ENCODE measurements at places on chromosomes 2 and 18.

- DNase-seq = no peak
Measured at GRCh38 chr2:50602636-50603327, 429.1 kb downstream of the NRXN1 start.

GRCh38 chr2:28751956-28752630 is 463 bp downstream of the PPP1CB start:
- DNase-seq = peak; percentile 27

DNA sequence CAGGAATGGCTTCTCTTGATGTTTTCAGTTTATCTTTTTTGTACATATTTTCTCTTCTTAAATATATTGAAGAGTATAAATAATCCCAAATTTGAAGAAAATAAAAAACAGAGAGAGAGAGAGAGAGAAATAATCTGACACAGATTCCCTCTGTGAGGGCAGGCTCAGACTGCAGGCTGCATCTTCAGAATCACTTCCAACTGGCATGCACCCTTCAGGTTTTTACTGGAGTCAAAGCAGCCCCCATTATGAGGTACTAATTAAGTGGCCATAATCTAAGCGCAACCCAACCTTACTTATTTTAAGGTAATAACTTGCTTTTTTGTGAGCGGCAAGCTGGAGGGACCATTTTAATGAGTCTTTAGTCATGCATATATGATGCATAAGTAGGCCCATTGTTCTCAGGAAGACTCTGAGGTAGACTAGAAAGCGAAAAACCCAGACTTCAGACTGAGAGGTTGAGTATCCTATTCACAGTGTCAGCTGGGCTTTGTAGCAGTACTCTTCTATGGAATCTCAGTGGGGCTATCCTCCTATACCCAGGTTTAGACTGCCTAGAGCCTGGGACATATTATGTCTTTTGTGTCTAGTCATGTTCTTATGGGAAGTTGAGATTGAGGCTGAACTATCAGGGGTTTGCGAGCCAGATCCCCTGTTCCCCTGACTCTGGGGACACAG is 167.4 kb downstream of the SP3 start:
- no peak for DNase-seq

DNA sequence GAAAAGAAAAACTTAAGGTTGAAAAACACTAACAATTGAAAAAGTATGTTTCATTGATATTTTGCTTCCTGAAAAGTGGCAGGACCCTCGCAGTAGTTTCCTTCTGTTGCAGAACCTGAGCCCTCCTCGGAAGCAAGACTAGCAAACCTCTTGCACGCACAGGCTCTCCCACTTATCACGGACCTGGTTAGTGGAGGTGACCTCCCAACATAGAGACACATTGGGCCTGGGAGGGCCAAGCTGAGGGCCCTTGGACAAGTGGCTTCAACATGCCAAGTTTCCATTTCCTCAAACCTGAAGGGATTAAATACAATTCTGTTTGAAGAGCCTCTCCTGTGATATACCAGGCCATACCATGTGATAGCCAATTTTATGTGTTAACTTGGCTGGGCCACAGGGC is 133.4 kb upstream of the AGAP1 start:
- DNase-seq = no peak

GRCh38 chr2:52222128-52222527 is 1190.2 kb upstream of the NRXN1 start:
- no peak for DNase-seq

DNA sequence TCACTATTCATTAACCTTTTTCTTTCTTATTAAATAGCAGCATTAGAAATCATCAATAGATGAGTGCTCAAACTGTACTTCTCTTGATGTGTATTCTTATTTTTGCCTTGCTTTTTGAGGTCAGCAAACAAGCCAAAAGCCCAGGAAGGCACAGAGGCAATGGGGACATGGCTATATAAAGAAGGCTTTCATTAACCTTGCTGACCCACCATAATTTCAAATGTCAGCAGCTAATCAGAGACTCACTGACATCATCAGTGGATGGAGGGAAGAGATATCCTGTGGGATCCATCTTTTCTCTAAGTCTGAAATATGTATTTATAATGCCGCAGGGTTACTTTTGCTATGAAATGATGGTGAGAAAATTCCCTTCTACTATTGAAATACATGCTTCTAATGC is 1162.8 kb upstream of the ACVR2A start:
- DNase-seq = no peak

DNA sequence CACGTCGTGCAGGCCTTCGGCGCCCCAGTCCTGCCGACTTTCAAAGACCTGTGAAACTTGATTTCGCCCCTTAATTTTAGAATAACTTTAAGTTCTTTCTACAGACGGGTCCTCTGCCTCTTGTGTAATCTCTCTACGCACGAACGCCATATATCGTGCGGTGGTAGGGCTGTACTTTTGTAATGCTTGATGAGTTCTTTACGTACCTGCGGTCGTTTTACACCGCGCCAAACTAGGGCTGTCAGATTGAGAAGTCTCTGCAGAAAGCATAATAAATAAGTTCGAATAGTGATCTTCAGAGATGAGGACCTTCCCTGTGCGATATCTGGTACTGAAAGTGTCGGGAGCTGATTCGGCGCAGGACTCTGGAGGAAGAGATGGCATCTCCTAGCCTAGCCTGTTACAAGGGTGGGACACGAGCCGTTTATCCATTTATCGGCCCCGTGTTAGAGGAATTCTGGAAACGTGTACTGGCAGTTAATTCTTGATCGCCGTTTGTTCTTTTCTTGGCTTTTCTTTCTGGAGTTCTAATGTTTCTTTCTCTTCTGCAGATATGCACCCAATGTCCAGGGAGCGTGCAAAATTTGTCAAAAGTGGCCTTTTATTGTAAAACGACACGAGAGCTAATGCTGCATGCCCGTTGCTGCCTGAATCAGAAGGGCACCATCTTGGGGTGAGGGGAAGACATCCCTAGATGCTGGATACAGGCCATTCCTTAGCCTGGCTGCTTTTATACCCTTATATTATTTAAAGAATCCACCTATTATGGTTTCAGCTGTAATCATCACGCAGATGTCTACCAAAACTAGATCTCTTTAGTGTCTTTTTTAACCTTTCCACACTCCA is 781 bp upstream of the SLC5A6 start:
- DNase-seq = peak; percentile 35

- no peak for DNase-seq
Measured at GRCh38 chr2:53632714-53633113, 134.9 kb upstream of the CHAC2 start.

- DNase-seq = no peak
Measured at GRCh38 chr2:154133823-154134222, 262.1 kb downstream of the GALNT13 start.

- DNase-seq = no peak
Measured at GRCh38 chr18:22086973-22087372, 82.4 kb upstream of the GATA6 start.

- no peak for DNase-seq
Measured at GRCh38 chr18:58761241-58761969, 90.1 kb downstream of the MALT1 start.

DNA sequence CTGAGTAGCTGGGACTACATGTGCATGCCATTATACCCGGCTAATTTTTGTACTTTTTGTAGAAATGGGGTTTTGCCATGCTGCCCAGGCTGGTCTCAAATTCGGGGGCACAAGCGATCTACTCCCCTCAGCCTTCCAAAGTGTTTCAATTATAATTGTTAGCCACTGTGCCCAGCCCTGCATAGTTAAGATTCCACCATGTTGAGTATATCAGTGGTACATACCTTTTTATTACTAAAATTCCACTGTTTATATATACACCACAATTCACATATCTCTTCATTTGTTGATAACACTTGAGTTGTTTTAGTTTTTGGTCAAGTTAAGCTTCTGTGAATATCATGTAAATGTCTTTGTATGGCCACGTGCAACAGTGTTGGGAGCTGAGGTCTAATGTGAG is 12.8 kb upstream of the FMNL2 start:
- DNase-seq = no peak

DNA sequence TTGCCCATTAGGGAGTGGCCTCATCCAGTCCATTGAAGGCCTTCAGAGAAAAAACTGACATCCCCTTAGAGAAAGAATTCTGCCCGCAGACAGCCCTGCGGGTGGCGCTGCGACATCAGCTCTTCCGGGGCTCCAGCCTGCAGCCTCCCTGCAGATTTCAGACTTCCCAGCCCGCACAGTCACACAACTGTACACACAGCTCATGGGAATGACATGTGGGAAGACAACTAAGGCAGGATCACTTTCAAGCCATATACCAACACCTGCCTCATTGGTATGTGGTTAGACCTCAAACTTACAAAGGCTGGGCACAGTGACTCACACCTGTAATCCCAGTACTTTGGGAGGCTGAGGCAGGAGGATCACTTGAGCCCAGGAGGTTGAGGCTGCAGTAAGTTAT is 24.8 kb upstream of the TUBB6 start:
- DNase-seq = no peak

DNA sequence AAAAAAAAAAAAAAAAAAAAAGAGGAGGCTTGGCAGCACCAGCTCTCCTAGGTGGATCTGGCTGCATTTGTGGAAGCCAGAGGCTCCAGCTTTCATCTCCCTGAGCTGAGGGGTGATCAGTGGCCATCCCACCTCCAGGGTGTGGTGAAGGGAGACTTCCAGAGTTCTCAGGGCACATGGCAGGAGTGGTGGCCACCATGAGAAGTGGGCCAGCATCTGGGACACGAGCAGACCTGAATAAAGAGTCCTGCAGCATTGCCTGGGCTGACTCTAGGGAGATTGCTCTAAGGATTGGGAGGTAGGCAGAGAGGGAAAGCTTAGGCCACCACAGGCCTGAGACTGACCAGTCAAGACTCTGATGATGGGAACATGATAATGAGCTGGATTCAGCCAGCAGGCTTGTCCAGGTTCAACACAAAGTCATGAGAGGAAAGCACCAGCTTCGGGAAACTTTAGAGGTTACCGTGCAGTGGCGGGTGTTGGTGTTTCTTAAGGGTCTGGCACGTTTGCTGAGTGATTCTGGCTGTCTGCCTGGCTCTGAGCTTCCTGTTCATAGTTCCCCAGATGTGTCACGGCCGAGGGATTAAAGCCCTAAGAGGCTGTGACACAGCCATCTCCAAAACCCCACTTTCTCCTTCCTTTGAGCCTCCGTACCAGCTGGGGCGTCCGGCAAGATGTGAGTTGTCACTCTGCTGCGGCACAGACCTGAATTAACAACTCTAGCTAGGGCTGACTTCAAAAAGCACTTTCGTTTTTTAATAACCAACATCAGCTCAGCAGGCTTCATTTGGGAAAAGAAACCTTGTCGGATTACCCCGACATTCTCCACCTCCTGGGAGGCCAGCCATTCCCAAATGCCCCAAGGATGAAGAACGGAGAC is 38.3 kb upstream of the IL1R1 start:
- peak; percentile 31 for DNase-seq

DNA sequence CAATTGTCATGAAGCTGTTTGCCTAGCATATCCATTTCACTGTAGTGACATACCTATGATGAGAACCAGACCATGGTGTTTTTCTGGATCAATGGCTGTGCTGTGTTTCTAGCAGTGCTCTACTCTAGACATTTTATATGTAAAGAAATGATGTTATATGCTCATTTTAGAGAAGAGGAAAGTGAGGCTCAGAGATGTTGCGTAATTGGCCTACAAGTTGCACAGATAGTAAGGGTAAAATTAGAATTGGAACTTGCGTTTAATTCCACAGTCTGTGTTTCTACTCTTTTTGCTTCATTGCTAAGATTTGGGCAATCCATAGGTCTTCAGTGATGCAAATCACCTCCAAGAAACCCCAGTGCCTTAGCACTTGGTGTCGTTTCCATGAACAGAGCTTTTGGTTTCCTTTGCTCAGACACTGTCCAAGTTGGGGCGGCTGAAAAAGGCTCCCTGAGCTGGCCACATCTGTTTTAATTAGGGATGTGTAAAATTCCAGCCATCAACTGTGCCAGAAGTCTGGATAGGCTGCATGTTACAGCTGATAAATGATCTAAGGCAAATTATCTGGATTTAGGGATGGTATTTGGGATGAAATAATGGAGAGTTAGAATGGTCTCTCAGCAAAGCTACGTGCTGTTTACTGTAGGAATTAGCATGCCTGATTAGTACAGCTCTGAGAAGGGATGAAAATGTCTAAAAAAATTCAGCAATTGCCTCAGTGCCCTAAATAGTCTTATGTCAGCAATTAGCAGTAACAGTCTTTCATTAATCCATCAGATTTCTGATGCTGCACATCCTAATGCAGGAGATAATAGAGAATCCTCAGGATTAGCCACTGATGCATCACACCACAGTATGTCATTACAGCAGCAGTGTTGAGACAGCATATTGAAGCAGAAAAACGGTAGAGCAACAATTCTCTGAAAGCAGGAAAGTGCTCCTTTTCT is 65.3 kb downstream of the PTPRM start:
- no peak for DNase-seq

DNA sequence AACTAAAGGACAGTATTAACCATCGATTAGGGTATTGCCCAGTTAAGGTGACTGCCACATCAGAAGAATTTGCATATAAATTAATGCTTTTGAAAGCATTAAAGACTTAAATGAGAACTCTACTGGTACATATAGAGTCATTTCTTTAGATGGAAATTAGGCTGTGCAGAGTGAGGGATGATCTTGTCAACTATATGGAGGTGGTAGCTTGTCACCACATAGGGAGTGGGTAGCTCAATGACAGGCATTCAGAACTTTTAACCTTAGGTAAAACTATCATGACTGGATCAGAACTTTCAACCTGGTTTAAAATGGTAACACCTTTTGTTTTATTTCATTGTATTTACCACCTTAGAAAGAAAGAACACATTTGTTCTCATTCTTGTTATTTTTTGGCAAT is 384.6 kb upstream of the LRRTM1 start:
- DNase-seq = no peak

- no peak for DNase-seq
Measured at GRCh38 chr2:46909771-46910419, 5.7 kb downstream of the MCFD2 start.

GRCh38 chr2:161045726-161046125 is 114.5 kb upstream of the TANK start:
- DNase-seq = no peak

DNA sequence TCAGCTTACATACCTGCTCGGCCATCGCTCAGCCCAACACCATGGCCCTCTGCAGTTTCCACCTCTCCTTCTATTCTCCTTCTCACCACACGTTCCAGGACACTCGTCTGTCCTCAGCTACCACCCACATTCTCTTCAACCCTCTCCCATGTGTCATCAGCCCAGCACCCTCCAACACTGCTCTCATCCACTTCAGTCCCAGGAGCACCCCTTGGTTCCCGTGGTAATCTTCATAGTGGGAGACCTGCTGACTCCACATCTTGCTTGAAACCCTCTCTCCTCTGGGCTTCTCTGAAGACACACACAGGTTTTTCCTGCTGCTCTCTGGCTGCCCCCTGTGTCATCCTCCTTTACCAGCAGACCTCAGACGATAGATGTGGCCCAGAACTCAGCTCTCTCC is 228.7 kb downstream of the GBX2 start:
- no peak for DNase-seq

GRCh38 chr2:20633794-20634506 is 16.9 kb downstream of the HS1BP3 start:
- no peak for DNase-seq

Data from activated gamma-delta T cell treated with Interleukin-2 at 50 U/mL for 16 hours (primary cell).